ENCODE measurements at places on chromosomes 3 and 15.

GRCh38 chr3:21274079-21274571, 476.9 kb downstream of the ZNF385D start:
- DNase-seq, result no peak

DNA sequence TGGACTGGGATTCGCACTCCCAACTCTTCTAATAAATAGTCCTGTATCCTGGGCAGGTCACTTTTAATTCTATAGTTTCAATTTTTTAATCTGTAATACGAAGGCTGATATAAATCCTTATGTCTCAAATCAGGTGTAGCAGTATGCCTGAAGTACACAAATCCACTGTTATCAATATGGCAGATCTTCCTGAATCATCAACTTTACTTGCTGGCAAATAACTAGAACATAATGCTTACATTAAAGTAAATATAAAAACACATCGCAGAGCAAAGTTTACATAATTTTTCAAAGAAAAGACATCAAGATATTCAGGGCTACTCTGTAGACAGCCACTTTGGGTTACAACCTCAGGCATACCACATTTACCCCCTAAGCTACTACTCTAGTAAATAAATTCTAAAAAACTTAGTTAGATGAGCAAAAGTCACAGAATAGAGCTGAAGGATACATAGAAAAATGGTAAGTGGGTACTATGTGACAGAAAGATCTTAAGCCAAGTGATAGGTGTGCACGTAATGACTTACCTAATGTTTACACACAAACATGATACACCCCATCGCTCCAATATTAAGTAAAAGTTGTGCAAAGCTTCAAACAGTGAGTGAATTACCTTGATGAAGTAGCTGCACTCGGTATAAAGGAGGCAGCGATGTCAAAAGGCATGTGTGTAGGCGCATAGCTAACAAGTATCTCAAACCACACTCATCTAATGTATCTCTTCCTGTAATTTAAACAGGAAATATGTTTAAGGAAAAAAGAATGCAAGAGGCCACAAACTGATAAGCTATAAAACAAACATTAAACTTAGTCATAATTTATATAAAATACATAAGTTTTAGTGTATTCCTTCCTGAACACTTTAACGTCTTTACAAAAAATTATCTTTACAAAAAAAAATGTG, 127.9 kb downstream of the DMXL2 start:
- DNase-seq, result peak; percentile 15

DNA sequence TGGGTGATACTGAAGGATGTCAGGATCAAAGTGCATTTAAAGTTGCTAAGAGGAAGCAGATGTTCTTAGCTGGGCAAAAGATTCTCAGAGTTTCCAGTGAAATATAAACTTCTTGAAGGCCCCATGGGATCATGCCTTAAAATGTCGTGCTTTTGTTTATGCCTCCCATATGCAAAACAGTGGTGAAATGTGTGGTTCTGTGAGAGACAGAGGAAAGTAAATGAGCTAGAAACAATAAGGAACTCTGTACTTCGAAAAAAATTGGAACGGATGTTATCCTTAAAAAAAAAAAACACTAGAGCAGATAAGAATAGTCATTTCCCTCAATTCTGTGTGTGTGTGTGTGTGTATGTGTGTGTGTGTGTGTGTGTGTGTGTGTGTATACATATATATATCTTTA, 497.0 kb upstream of the TBL1XR1 start:
- peak; percentile 81 for DNase-seq

GRCh38 chr3:55964491-55964985, 477.4 kb upstream of the WNT5A start:
- no peak for DNase-seq

DNA sequence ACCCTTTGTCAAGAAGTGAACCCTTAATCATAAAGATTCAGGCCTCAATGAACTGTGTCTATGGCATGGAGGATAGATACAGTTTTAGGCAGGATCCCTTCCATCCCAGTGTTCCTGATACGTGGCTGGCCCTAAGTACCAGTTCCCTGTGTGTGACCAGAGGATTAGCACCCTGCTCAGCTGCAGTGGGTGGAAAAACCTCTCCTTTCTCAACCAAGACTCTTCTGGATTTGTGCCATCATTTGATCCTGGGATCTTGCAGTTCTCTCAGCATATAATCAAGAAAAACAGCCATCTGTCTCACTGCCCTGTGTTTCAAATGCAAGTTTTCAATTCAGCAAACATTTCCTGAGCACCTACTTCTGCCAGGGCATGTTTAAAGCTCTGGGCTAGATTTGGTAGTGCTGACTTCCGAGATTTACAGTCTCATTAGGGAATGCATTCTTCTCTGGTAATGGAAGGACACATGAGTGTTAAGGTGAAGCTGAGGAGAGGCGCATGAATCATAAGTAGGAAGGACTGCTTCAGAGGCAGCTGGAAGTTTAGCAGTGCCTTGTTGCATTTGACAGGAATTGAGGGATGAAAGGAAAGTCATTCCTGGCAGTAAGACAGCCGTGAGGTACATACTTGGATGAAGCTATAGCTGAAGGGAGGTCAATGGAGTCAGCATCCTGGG, 388.3 kb downstream of the MFSD1 start:
- no peak for DNase-seq

DNA sequence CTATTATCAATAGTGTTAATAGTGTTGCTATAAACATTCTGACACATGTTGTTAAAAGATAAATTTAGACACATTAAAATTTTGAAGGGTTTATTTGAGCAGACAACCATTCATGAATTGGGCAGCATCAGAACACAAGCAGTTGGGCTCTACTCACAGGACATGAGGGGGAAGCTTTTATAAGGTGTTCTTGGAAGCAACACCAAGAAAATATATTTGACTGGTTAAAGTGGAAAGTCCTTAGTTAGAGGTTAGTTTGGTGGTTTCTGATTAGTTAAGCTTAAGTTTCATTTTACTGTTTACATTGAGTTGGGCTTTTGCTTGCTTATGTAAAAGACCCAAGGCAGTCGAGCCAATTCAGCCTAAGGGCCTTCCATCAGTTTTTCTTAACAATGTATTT, 220.7 kb downstream of the CD47 start:
- no peak for DNase-seq

- no peak for DNase-seq
Measured at GRCh38 chr3:78875851-78876250, 891.9 kb downstream of the ROBO1 start.

DNA sequence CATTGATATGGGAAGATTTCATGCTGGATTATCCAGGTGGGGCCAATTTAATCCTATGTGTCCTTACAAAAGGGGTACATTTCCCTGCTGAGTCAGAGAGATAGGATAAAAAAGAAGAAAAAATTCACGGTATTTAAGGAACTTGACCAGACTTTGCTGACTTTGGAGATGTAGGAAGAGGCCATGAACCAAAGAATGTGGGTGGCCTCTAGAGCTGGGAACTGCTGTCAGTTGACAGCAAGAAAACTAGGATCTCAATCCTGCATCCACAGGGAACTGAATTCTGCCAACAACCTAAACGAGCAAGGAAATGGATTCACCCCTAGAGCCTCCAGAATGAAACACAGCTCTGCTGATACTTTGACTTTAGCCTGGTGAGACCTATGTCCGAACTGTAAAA, 148.1 kb upstream of the SLC24A5 start:
- DNase-seq, result no peak

GRCh38 chr15:32763295-32763694, 45.5 kb downstream of the GREM1 start:
- no peak for DNase-seq

DNA sequence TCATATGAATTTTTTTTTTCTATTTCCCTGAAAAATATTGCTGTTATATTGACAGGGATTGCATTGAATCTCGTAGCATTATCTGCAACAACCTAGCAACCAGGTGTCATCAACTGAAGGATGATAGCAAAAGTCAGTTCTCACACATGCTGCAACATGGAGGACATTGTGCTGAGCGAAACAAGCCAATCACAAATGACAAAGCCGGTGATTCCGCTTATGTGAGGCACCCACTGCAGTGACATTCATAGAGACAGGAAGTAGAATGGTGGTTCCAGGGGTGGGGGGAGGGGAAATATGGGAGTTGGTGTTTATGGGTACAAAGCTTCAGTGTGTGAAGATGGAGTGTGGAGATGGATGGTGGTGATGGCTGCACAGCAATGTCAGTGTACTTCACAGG, 7.6 kb downstream of the NIPA1 start:
- DNase-seq, result peak; percentile 38

DNA sequence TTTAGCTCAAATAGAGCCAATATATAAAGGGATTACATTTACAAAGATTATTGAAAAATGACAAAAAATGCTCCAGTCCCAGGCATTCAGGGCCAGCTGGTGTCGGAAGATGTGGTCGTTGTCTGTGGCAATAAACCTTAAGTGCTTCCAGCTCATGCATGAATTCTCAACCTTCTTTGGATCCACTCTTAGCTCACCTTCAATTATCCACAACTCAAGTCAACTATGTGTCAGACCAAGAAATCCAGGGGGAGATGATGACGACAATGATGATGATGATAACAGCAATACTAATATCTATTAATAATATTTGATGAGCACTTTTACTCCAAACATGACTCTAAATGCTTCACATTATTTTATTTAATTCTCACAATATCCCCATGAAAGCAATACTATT, 53.6 kb upstream of the PXYLP1 start:
- DNase-seq, result no peak

DNA sequence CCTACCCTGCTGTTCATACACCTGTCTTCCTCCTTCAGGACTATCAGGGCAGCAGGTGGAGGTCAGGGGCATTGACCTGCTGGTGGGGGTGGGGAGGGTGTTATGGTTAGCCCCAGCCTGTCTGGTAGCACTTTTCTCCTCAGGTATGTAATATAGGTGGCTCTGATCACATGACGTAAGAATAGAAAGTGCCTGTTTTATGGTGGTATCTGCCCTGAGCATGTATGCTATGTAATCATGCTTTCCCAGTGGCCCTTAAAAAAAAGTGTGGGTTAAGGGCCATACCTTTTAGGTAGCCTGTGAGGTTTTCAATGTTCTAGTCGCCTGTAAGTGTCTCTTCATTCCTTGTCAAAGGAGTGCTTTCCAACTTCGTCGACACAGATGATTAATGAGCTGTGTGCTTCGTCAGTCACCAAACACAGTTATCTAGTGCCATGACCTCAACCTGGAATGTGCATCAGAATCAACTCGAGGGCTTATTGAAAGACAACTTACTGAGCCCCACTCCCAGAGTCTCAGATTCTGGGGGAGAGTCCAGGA, 86.3 kb downstream of the KLHL25 start:
- DNase-seq, result no peak

Measured in KBM-7 (cell line).